ENCODE measurements at places on chromosomes 12 and 14.

- no peak for DNase-seq
Observed at GRCh38 chr12:127911291-127911690, 355.7 kb upstream of the TMEM132C start.

GRCh38 chr12:45887544-45887943 lies 102.8 kb downstream of the SCAF11 start:
- DNase-seq: no peak

DNA sequence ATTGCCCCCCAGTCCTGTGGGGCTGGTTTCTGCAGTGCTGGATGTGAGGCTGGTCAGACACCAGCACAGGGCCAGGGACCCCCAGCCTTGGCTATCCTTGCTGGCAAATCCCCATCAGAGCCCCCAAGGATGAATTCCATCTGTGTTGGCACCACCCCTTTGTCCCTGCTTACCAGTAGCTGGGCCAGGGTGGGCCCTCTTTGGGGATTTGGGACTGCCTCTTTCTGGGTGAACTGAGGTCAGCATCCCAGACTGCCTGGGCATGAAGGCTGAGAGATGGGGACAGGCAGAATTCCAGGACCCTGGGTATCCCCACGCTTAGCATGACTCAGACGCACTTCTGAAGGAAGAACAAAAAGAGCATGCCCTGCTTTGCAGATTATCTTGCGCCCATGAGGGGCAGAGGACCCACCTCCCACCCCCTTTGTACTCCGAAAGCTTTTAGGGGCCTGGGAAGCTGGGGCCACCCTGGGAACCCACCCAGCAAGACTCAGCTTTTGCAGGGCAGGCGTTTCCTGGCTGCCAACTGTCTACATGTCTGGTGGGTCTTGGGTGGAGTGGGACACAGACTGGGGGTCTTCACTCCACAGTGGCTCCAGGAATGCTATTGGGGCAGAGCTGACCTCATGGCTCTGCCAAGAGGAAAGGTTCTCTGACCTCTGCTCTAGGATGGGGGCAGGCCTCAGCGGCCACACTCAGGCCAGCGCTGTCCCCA lies 26.8 kb downstream of the RFLNA start:
- no peak for DNase-seq

- DNase-seq: no peak
Observed at GRCh38 chr14:69241577-69241976, 18.4 kb upstream of the GALNT16 start.

DNA sequence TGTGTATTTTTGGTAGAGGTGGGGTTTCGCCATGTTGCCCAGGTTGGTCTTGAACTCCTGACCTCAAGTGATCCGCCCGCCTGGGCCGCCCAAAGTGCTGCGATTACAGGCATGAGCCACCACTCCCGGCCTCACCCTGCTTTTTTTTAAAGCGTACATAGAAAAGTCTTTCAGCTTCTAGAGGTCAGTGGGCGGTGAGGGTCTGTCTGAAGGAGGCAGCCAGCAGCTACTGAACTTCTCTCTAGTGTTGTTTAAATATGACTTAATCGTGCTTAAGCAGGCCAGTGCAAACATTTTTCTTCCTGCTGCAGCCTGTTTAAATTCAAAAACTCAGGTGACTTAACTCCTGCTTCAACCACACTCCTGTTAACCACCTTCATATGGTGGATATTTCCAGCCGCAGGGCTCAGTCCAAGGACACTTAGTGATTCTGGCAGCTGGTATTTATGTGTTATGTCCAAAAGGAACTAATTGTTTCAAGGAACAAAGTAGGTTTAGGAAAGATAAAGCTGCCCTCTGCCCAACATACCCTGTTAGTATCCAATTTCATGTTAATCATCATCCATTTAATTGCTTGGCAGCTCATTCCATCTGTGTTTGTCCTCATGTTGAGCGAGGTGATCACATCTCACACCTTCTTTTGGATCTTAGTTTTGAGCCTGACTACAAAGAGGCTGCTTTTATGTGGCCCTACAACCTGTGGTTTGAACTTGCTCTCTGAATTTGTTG lies 2.0 kb downstream of the PRKAB1 start:
- DNase-seq: no peak

- no peak for DNase-seq
Observed at GRCh38 chr12:100553936-100554335, 19.5 kb upstream of the GAS2L3 start.

DNA sequence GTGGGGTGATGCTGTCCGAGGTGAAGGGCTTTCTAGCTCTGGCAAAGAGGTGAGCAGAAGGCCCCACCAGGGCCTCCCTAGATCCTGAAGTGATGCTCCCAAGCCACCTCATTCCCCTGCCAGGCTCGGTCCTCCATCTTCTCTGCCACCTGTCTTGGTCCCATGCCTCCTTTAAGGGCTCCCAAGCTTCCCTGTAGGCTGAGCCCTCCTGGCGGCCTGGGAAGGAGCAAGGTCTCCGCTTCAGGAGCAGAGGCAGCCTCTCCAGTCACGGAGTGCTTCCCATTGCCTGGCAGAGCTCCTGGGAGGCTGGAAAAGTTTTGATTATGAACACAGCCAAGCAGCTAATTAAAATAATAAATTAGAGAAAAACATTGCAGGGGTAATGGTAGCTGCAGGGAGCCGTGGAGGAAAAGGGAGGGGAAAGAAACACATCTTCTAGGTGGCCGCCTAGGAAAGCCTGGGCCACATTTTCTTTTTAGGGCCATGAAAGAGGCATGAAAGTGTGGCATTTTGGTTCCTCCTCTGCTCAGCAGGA lies 160.0 kb upstream of the PRMT8 start:
- DNase-seq: no peak

DNA sequence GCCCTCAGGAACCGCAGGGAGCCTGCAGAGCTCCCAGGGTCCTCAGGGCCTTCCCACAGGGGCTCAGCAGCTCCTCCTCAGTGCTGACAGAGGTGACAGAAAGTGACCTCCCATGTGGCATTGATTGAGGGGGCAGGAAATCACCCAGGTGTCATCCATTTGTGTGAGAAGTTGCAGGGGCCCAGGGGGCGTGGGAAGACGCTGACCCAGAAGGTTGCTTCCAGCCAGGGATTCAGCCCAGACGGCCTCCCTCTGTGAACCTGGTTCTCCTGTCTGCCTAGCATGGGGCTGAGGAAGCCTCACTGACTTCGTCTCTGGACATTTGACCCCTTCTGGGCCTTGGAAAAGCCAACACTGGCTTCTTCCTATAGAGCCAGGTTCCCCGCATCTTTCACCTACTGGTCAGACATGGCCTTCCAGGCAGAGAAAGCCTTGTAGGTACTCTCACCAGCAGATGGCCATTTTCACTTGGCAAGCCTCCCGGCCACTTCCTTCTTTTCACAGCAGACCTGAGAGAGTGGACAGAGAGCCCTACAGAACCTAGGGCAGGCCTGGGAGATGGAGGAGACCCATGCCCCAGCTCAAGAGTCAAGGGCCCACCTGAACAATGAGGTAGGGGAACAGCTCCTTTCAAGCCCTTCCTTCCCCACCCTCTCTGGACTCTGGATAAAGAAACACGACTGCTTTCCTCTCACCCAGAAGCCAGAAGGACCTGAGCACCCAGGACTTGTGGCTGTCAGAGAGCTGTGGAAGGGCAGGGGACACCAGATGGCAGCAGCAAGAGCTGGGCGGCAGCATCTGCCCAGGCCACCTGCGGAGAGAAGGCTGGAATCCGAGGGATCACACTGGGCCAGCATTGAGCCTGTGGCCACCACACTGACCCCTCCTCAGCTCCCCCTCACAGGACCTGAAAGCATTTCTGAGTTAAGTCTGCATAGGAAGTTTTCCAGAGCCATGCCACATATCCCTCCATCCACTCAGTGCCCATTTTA lies 377.8 kb downstream of the DPF3 start:
- no peak for DNase-seq

- DNase-seq: no peak
Observed at GRCh38 chr12:47273191-47273626, 193.4 kb upstream of the AMIGO2 start.

GRCh38 chr14:50728836-50729235 lies 60.7 kb upstream of the SAV1 start:
- DNase-seq: no peak

DNA sequence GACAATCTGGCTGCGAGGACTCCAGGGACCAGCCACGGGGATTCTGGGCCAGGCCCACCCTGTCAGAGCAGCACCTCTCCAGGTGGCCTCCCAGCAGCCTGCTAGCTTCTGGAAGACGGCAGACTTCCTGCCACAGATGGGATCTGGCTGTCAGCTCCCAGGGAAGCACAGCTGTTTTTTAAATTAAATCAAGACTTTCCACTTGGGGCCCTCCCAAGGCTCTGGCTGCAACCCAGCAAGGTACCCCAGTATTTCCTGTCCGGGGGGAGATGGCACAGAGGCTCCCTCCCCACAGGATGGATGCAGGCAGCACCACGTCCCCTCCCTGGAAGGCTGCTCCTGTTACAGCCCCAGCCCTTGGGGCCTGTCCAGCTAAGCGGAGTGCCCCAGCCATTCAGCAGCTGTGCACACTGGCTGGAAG lies 56.9 kb downstream of the ACTN1 start:
- no peak for DNase-seq

- peak; percentile 47 for DNase-seq
Observed at GRCh38 chr14:95460647-95461478, 55.6 kb downstream of the SYNE3 start.

DNA sequence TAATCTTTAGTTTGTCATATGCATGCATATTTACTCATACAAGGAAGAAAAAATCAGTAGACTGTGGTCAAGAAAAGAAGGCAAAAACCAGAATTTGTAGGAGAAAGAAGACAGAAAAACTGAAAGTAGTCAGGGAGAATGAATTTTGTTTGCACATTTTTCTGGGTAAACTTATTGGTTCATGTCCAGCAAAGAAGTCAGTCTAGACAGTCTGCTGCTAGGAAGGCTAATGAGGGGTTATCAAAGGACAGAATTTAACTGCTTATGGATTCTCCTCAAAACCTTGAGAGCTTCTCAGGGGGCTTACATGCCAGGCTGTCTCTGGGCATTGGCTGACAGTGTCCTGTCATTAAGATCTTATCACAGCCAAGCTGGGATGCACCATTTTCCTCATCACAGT lies 293.9 kb downstream of the RPAP3 start:
- DNase-seq: no peak

GRCh38 chr14:96617635-96618034 lies 115.5 kb downstream of the PAPOLA start:
- DNase-seq: no peak

GRCh38 chr12:31029468-31029867 lies 44.2 kb upstream of the DDX11 start:
- no peak for DNase-seq

Data from amygdala (tissue), 56 donors.